ENCODE measurements at places on chromosomes 4 and X. TPM values are rescaled to one million over a fixed set of nuclear protein-coding genes. Genes with fewer than 3 reads are reported as not detected.

MAP3K15 gene
- 1.1 TPM for total RNA-seq

TLR10 gene
- total RNA-seq = 0.29 TPM

GRCh38 chr4:98664959-98665358, 6.5 kb upstream of the TSPAN5 start:
- DNase-seq = no peak

DNA sequence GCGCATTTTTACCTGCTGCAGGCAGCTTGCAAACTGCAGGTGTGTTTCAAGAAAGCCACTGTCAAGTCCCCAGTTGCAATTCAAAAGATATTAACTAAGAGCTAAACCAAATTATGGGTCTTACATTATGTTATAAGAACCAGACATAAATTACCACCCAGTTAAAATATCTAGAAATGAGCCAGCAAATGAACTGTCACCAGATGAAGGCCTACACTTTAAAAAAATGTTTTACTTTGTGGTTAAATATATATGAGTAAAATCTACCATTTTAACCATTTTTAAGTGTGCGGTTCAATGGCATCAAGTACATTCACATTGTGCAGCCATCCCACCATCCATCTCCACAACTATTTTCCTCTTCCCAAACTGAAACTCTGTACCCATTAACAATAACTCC, 32.0 kb upstream of the TMEM131L start:
- DNase-seq = no peak

DNA sequence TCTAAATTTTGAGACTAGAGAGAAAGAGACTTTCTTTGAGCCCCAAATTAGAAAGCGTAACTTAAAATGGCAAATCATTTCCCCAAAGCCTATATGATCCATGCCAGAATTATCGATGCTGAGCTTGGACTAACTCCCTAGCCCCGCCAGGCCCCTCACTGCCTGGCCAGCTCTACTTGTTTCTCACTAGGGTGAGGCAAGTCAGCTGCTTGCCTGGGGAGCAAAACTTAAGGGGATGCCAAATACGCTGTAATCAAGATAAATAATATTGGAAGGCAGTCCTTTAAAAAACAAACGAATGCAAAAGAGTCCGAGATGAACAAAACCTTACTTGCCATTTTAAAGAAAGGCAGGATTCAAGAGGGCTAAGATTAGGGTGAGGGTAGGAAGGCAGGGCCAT, 236.0 kb downstream of the FRMPD4 start:
- no peak for DNase-seq

Data from activated naive CD8-positive, alpha-beta T cell treated with anti-CD3 and anti-CD28 coated beads for 36 hours (primary cell).